ENCODE measurements at places on chromosomes 3 and 15. TPM values are rescaled to one million over a fixed set of nuclear protein-coding genes. Genes with fewer than 3 reads are reported as not detected.

- no peak overlapping the region for H3K4me3 ChIP-seq
- peaks cover 9% of the 10 kb centered on the region for H3K36me3 ChIP-seq
- DNase-seq, result no peak
- H3K27me3 ChIP-seq, result no peaks in the 10 kb centered on the region
- no peak overlapping the region for H3K27ac ChIP-seq
Measured at GRCh38 chr3:31421314-31422048, 111.2 kb upstream of the STT3B start.

DNA sequence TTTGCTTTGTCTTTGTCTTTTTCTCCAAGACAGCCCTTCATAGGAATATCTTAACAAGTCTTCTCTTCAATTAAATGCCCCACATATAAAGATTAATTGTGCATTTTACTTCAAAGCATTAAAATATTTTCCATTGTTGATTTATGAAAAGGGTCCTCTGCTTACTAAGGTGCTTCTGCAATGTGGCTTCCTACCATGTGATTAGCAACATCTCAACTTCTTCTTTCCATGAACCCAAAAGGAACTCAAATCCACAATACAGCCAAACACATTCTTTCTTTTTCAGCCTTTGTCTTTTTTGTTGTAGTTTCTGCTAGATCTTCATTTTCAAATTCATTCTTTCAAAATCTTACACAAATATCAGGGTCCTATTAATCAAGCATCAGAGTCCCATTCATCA lies 309.2 kb downstream of the NSUN3 start:
- H3K27ac ChIP-seq, result no peak overlapping the region
- H3K4me3 ChIP-seq, result no peak overlapping the region
- H3K4me1 ChIP-seq, result no peaks in the 10 kb centered on the region
- no peaks in the 10 kb centered on the region for H3K27me3 ChIP-seq

GRCh38 chr15:79370716-79371115 lies 59.8 kb downstream of the TMED3 start:
- peaks cover 7% of the 10 kb centered on the region for H3K36me3 ChIP-seq
- no peak overlapping the region for H3K4me3 ChIP-seq
- no peak for DNase-seq
- H3K27ac ChIP-seq, result no peak overlapping the region
- H3K4me1 ChIP-seq, result peaks cover 21% of the 10 kb centered on the region

DNA sequence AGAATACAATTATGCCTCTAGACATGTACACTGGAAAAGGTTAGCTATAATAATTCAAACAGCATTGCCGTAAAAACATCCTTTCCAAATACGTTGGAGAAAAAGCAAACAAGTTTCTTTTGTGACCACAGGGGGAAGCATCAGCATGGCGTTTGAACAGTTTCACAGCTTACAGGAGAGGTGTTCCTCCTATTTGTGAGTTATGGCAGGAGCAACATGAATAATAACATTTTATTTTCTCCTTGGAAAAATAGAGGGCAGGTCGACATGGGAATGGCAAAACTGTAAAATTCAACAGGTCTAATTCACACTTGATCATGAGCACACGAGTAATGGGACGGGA lies 39.7 kb upstream of the GADL1 start:
- no peaks in the 10 kb centered on the region for H3K27me3 ChIP-seq
- H3K4me1 ChIP-seq, result peaks cover 7% of the 10 kb centered on the region
- no peak overlapping the region for H3K4me3 ChIP-seq
- no peaks in the 10 kb centered on the region for H3K36me3 ChIP-seq

DNA sequence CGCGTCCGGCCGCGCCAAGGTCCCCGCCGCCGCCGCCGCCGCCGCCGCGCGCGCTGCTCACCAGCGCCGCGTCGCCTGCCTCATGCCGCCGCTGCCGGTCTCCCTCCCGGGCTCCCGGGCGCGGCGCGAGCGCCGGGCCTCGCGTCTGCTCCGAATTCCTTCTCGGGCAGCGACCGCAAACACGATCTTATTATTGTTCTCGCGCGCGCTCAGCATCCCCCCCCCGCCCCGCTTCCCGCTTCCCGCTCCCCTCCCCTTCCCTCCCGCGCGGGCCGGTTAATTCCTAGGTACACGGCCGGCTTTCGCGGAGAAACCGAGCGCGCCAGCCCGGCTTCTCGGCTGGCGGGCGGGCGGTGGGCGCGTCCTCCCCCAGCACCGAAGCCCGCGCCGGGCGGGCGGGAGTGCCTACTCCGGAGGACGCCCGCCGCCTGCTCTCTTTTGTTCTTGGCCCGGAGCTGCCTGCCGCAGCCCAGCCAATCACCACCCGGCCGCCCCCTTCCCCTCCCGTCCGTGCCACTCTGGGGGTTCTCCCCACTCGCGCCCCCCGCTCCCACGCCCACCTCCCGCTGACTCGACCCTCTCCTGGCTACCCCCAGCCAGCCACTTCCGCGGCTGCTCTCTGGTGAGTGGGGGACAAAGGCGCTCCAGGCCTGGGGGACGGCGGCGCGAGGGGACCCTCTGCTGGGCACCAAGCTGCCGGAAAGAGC lies at the start of gene HDGFL3:
HDGFL3 (minus strand) TSS at position 164 of the 707 bp plus-strand sequence. CDS start 409 bp downstream, outside the sequence.
- H3K27me3 ChIP-seq, result no peaks in the 10 kb centered on the region
- peak; percentile 60 for DNase-seq
- peak within 1 kb of the TSS; percentile 95 for H3K27ac ChIP-seq
- H3K4me3 ChIP-seq, result peak within 1 kb of the TSS; percentile 100

The HCN4 gene
- 4.0 TPM for total RNA-seq

The TAMM41 gene
- 24.5 TPM for total RNA-seq
